ENCODE measurements at places on chromosomes 16 and 17.

GRCh38 chr16:19743816-19744159, 25.7 kb downstream of the IQCK start:
- DNase-seq = no peak

DNA sequence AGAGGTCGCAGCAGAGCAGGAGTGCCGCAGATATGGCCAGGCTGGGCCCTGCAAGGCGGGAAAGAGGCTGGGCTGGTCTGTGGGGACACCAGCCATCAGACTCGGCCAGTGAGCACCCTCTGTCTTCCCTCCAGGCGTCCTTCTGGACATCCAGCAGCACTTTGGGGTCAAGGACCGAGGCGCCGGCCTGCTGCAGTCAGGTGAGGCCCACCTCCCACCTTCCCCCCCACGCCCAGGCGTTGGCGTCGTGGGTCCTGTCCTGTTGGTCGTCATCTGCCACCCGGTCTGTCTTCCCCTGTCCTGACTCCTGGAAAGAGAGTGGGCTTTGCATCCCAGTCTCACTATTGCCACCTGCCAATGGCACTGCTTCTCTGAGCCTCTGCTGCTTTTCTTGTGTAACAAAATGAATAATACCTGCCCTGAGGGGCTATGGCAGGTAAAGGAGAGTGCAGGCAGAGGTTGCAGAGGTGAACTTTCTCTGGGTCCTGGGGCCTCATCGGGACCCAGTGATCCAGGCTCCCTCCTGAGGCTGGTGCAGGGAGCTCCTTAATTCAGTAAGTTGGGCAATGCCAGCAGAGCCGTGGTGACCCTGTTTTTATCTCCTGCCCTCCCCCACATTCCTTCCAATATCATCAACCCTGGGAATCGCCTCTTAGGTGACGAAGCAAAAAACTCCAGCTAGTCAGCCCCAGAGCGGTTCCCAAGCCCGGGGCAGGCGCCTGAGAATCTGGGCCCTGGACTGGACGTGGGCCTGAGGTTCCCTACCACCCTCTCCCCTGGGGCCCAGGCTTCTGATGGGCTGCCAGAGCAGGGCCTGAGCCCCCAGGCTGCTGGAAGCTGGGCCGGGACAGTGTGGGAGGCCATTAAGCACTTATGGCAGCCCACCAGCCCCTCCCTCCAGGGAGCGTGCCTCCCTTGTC, 14.7 kb downstream of the SPNS2 start:
- no peak for DNase-seq

- DNase-seq = no peak
Observed at GRCh38 chr16:84150926-84151325, 5.8 kb downstream of the DNAAF1 start.

DNA sequence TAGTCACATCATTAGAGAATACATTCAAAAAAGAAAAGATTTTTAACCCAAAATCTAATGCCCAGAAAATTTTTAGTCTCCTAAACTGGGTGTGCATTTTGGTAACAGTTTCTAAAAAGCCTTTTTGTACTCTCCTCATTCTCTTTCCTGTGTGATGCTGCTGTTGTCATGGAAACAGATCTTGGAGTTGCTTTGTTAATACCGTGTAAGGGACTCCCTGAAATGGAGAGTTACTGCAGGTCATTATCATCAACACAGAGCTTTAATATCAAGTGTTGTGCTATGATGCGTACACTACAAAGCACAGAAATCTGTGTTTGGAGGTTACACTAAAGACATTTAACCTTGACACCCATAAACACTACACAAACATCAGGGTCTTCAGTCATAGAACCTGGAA, 216.3 kb downstream of the PRKCA start:
- no peak for DNase-seq

GRCh38 chr16:678858-679813, 1.1 kb upstream of the STUB1 start:
- DNase-seq = peak; percentile 90

GRCh38 chr16:85123891-85124635, 11.8 kb upstream of the CIBAR2 start:
- no peak for DNase-seq

DNA sequence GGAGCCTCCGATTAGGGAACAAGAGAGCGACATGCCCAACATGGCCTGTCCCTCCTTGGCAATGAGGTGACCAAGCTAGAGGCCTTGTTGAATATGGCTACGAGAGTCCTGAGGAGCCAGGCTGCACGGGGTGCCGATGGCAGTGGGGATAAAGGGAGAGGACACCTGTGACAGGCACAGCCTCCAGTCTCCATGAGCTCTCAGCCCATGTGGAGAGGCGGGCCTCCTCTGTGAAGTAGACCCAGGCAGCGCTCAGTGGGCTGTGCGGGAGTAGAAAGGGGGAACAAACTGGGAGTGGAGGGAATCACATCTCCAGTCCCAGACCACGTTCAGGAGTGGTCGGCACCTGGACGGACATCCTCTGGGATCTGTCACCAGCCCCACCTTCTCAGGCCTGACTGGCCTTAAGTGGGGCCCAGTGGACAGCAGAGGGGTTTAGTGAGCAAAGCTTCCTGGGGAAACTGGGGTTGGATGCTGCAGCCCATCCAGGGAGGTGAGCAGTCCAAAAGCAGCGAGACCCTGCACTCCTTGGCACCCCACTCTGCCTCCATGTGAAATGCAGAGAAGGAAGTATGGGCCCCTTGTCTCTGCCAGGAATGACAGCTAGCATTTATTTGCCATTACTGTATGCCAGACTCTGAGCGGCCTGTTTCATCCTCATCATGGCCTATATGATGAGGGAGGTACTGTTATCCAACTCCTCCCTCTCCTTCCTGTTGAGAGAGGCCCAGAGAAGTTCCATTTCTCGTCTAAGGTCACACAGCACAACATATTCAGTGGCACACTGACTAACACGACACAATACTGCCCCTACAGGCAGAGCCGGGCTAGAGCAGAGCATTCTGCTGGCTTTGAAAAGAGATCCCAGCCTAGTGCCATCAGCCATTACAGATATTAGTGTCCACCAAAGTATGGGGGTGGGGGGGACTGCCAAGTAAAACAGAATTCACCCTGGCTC, 4.5 kb upstream of the TMEM92 start:
- peak; percentile 83 for DNase-seq

DNA sequence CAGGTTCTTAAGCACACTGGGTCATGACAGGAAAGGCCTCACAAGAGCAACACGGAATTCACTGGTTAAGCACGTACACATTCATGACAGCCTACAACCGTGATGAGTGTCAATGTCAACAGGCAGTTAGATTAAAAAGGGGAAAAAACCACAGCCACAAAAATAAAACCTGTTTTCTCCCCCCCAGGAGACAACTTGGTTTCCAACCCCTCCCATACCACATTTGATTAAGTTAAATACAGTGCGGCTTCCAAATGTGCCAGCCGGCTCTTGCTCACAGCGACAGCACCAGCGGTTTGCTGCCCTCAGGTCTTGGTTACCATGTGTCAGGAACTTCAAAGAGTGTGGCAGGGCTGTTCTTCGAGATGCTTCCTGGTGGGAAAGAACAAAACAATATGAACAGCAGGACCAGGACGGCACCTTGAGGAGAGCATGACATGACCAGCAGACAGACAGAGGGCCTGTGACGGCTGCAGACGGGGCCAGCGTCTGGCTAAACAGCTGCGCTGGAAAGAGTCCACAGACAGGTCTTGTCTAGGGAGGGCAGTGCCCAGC, 193.6 kb downstream of the PARN start:
- DNase-seq = no peak

- peak; percentile 71 for DNase-seq
Observed at GRCh38 chr17:81959362-81960129, 1.4 kb downstream of the NOTUM start.

DNA sequence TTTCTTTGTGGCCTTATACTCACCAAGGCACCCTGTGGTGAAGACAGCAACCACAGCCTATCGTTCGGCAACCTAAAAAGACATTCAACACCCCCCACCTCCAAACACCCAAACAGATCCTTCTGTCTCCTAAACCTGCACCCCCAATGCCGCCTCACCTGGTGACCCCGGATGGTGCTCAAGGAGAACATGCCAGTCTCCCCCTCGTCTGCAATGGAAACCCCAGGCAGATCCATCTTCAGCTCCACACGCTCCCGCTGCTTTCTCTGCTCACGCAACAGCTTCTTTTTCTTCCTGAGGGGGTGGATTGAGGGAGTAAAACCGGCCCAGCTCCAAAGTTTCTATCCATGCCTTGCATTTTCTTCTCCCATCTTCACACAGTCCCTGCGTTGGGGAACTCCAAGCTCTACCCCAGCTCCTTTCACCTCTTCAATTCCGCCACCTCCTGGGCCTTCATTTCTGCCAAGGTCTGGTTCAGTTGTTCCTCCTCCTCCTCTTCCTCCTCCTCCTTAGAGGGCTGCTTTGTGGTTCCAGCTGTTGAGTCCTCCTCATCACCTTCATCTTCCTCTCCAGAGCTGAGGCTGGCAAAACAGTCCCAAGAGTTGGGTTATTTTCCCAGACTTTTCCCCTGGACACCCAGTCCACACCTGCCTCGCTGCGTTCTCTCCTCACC, 3.4 kb upstream of the PSMC5 start:
- no peak for DNase-seq

DNA sequence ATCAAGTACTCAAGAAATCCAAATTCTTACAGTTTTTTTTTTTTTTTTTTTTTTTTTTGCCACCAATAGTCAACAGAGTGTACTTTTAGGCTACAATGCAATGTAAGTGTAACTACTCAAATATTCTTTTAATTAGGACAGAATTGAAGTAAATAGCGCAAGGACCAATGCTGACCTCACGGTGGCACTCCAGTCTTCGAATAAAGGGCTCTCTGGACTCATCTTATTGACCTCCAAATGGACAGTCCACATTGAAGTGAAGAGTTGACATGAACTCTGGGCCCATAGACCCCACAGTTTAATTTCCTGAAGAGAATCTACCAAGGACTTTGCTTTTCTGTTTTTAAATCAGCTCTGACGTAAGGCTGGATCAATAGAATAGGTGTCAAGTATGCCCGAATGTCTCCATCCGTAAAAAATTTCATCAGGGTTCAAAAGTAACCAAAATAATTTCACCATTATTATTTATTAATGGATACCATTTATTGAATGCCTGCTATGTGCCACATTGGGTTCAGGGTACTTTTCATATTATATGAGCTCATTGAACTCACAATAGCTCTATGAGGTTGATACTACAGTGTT, 7.3 kb upstream of the DDX52 start:
- DNase-seq = peak; percentile 59

DNA sequence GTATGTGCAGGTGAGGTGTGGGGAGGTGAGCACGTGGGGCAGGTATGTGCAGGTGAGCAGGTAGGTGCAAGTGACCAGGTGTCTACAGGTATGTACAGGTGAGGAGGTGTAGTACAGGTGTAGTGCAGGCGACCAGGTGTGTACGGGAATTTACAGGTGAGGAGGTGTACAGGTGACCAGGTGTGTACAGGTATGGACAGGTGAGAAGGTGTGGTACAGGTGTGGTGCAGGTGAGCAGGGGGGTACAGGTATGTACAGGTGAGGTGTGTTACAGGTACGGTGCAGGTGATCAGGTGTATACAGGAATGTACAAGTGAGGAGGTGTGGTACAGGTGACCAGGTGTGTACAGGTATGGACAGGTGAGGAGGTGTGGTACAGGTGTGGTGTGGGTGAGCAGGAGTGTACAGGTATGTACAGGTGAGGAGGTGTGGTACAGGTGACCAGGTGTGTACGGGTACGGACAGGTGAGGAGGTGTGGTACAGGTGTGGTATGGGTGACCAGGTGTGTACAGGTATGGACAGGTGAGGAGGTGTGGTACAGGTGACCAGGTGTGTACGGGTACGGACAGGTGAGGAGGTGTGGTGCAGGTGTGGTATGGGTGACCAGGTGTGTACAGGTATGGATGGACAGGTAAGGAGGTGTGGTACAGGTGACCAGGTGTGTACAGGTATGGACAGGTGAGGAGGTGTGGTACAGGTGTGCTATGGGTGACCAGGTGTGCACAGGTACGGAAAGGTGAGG, 12.8 kb upstream of the DBNDD1 start:
- no peak for DNase-seq

- no peak for DNase-seq
Observed at GRCh38 chr16:19753815-19754643, 36.0 kb downstream of the IQCK start.

GRCh38 chr17:47994724-47995123, 23.8 kb downstream of the CDK5RAP3 start:
- no peak for DNase-seq

- no peak for DNase-seq
Observed at GRCh38 chr17:15451680-15452079, 15.7 kb downstream of the CDRT4 start.

DNA sequence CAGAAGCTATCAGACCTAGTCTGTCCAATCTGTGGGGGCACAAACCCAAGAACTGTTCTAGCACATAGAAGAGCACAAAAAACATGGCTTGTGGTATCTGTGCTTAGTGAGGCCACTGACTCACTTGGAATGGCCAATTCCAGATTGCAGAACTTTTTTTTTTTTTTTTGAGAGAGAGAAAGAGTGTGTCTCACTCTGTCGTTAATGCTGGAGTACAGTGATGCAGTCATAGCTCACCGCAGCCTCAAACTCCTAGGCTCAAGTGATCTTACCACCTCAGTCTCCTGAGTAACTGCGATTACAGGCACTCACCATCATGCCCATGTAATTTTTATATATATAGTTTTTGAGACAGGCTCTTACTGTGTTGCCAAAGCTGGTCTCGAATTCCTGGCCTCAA, 77.2 kb upstream of the CLEC3A start:
- no peak for DNase-seq

GRCh38 chr16:84614073-84614459, 3.8 kb downstream of the COTL1 start:
- no peak for DNase-seq

DNA sequence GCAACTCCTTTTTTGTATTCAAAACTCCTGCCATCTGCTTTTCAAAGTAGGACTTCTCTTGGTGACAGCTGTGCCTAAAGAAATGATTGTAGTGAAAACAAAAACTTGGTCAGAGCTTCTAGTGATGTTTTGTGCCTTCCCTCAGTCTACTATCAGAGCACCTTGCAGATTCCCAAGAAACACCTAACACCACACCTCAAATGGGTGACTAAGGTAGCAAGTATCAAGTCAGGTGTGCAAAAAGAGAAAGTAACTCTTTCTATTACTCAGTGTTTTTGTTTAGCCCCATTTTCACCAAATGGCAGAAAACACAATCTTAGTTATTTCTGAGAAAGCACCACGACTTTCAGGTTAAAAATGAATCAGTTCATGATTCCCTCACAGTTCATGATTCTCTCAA, 2.0 kb upstream of the PMFBP1 start:
- DNase-seq = no peak

GRCh38 chr16:80066805-80067580, 466.5 kb upstream of the MAF start:
- DNase-seq = no peak

- no peak for DNase-seq
Observed at GRCh38 chr16:58096249-58096648, 32.9 kb downstream of the CFAP20 start.

GRCh38 chr16:69123910-69124309, 8.5 kb downstream of the CHTF8 start:
- peak; percentile 90 for DNase-seq

DNA sequence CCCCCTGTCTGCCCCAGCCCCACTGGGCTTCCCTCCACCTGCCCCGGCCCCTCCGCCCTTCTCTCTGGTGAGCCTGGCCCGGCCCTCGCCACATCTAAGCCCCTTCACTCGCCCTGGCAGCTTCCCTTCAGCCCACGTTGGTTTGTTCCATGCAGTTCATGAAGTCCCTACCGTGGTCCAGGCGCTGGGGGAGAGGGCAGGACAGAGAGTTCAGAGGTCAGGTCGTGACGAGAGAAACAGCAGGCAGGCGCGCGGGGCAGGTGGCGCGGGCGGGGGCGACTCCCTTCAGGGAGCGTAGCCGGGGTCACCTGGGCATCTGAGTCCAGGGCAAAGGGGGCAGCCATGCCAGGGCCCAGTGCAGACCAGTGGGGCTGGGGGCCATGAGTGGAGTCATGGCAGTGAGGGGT, 8.9 kb upstream of the TEDC2 start:
- DNase-seq = no peak

- no peak for DNase-seq
Observed at GRCh38 chr17:73519714-73520368, 124.4 kb downstream of the SDK2 start.
